Right lobe of liver (tissue), 6 donors: ENCODE measurements at places on chromosomes 2 and 18. TPM values are rescaled to one million over a fixed set of nuclear protein-coding genes. Genes with fewer than 3 reads are reported as not detected.
A peak's percentile ranks its signal among the peaks of the same experiment; 100 is the strongest.

DNA sequence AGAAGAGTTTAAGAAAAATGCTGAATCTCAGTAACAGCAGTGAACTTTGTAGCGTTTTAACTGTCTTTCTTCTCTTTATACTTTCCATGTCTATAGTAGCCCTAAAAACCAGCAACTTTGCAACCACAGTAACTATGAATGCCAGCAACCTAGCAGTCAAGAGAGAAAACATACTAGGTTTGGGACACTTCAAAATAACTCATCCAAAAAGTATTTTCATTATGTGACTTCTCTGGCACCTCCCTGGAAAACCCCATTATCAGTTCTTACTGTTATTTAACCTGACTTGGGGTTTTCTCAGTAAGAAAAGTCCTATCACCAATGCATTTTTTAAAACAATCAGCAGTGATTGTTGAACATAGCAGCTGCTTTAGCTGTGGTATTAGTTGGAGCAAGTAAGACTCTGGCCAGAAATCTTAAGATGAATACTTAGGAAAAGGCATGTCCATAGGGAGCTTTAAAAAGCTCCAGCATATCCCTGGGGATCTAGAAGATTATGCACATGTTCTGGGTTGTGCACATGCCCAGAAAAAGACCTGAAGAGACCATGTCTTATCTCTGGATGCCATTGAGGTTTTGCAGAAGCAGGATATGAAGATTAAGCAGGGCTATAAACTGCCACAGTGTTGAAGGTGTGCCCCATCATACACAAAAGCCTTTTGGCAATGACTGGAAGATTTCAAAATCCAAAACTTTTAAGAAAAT, 411.3 kb downstream of the CMPK2 start:
- no peak overlapping the region for H3K27ac ChIP-seq
- no peaks in the 10 kb centered on the region for H3K4me1 ChIP-seq
- H3K36me3 ChIP-seq, result no peaks in the 10 kb centered on the region
- H3K4me3 ChIP-seq, result no peak overlapping the region
- DNase-seq, result no peak

Gene IL18R1
- total RNA-seq, result 11.2 TPM

GRCh38 chr18:25434745-25435144, 82.8 kb upstream of the ZNF521 start:
- no peaks in the 10 kb centered on the region for H3K27me3 ChIP-seq
- H3K36me3 ChIP-seq, result no peaks in the 10 kb centered on the region
- no peak overlapping the region for H3K27ac ChIP-seq
- DNase-seq, result no peak
- no peak overlapping the region for H3K4me3 ChIP-seq

DNA sequence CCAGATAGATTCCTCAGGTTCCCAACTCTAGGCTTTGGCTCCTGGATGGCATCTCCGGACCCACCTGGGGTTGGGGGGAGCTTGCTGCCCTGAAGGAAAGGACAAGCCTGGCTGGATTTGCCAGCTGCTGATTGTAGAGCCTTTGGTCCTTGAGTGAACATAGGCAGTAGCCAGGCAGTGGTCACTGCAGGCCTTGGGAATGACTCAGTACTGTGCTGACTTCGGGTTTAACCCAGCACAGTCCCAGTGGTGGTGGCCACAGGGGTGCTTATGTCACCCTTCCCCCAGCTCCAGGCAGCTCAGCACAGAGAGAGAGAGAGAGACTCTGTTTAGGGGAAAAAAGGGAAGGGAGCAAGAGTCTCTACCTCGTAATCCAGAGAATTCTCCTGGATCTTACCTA, 27.7 kb upstream of the ACTR2 start:
- no peaks in the 10 kb centered on the region for H3K4me1 ChIP-seq
- H3K27me3 ChIP-seq, result no peaks in the 10 kb centered on the region
- no peak overlapping the region for H3K4me3 ChIP-seq
- no peak overlapping the region for H3K27ac ChIP-seq

DNA sequence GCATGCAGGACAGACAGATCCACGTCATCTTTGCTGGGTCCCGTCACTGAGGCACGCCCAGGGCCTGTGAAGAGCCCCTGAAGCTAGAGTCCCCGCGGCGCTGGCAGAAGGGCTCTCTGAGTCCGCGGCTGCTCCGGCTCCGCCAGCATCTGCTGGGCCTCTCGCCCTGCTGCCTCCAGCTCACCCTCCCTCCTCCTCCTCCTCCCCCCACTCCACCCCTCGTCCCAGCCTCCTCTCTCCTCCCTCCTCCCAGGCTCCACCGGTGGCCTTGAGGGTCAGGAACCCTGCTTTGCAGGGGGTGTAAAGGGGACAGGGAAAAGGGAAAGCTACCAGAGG, at the start of gene TNS1:
TNS1 (minus strand) TSS at position 151 of the 336 bp plus-strand sequence; CDS start at position 28, 123 bp downstream.
- no peaks in the 10 kb centered on the region for H3K36me3 ChIP-seq
- DNase-seq, result no peak
- no peaks in the 10 kb centered on the region for H3K4me1 ChIP-seq
- H3K27me3 ChIP-seq, result no peaks in the 10 kb centered on the region

DNA sequence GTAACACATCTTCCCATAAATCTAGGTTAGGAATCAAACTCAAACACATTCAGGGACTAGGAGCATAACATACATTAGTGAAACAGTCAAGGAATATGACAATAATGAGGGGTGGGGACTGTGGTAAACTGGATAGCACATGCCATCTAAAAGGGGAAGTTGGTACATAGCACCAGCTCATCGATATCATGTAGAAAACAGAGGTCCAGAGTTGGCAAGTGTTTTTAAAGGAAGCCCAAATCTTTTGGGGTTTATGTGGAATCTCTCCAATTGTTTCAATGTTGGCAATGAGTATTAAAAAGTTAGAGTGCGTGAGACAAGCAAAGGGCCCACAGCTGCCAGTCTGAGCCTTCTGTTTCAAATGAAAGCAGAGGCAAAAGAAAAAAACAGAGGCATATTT, 24.4 kb downstream of the KLF7 start:
- H3K36me3 ChIP-seq, result no peaks in the 10 kb centered on the region
- DNase-seq, result no peak
- H3K27me3 ChIP-seq, result no peaks in the 10 kb centered on the region
- no peak overlapping the region for H3K27ac ChIP-seq
- H3K4me3 ChIP-seq, result no peak overlapping the region
- peaks cover 23% of the 10 kb centered on the region for H3K4me1 ChIP-seq

DNA sequence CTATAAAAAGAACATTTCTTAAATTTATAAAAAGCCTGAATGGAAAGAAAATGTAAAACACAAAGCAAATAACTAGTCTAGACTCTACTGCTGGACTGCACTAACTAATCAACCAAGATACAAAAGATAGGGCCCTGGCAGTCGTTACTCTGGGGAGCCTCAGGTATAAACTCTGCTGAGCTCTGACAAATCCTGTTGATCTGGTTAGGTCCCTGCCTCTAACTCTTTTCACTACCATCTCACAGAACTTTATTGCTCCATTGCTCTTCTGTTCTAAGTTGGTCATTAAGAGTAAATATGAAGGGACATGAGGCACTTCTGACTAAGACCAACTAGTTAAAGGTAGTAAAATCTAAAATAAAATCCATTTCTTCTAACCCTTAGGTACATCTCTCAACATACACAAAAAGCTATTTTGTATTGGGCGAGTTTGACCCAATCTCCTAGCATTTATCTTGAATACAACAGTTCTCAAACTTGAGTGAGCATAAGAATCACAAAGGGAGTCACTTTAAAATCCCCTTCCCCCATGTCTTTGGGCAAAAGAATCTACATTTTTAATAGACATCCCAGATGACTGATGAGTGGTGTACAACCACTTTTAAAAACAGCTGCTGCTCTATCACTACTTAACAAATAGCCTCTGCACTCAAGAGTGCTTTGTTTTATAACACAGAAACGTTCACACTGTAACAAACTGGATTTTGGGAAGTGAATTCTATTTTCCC, 2.5 kb downstream of the CHN1 start:
- H3K27ac ChIP-seq, result no peak overlapping the region
- H3K27me3 ChIP-seq, result no peaks in the 10 kb centered on the region
- no peak overlapping the region for H3K4me3 ChIP-seq
- DNase-seq, result no peak

Gene SULT1C2
- total RNA-seq, result 2.0 TPM

GRCh38 chr2:98665677-98666076, 57.3 kb downstream of the UNC50 start:
- H3K4me1 ChIP-seq, result no peaks in the 10 kb centered on the region
- no peak for DNase-seq
- H3K4me3 ChIP-seq, result no peak overlapping the region
- no peaks in the 10 kb centered on the region for H3K36me3 ChIP-seq
- no peaks in the 10 kb centered on the region for H3K27me3 ChIP-seq

GRCh38 chr2:60413814-60414168, 139.7 kb downstream of the BCL11A start:
- DNase-seq, result no peak
- no peak overlapping the region for H3K4me3 ChIP-seq
- H3K36me3 ChIP-seq, result no peaks in the 10 kb centered on the region
- H3K27ac ChIP-seq, result no peak overlapping the region
- peaks cover 8% of the 10 kb centered on the region for H3K4me1 ChIP-seq

Gene ETAA1
- total RNA-seq, result 8.0 TPM

Gene IL1A
- not detected for total RNA-seq

DNA sequence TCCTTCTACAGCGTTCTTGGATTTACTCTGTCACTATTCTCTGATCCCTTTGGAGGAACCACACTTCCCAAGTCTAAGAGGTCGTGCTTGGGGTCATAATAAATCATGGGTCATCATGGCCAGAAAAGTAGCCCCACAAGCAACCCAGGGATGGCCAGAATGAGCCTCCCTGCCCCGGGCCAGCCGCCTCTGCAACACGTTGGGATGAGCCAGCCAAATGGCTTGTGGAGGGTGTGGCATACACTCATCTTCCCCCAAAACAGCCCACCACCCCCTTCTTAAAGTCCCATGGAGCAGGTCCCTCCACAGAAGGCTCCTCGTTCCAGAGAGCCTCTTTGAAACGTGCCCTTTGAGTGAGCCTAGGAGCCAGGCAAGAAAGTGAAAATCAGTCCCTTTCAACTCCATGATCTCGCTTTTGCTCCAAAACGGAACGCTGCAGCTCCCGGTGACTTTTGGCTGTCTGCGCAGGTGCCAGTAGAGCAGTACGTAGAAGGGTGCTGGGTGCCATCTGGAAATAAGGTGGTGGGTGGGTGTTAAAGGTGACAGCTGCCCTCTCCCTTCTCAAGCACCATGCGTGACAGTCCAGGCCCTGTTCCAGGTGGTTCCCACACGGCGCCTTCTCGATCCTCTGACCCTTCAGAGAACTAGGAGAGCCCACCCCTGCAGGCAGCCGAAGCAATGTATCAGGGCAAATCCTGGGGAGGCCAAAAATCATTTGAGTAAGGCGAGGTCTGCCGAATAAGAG, 48.5 kb upstream of the FOSL2 start:
- H3K4me3 ChIP-seq, result peak overlapping the region; percentile 23
- no peaks in the 10 kb centered on the region for H3K36me3 ChIP-seq
- H3K4me1 ChIP-seq, result peaks cover 54% of the 10 kb centered on the region
- no peaks in the 10 kb centered on the region for H3K27me3 ChIP-seq
- peak overlapping the region; percentile 70 for H3K27ac ChIP-seq

- H3K4me1 ChIP-seq, result no peaks in the 10 kb centered on the region
- no peaks in the 10 kb centered on the region for H3K27me3 ChIP-seq
- DNase-seq, result peak; percentile 48
- no peak overlapping the region for H3K27ac ChIP-seq
Measured at GRCh38 chr2:72138921-72139381, 8.7 kb downstream of the CYP26B1 start.

DNA sequence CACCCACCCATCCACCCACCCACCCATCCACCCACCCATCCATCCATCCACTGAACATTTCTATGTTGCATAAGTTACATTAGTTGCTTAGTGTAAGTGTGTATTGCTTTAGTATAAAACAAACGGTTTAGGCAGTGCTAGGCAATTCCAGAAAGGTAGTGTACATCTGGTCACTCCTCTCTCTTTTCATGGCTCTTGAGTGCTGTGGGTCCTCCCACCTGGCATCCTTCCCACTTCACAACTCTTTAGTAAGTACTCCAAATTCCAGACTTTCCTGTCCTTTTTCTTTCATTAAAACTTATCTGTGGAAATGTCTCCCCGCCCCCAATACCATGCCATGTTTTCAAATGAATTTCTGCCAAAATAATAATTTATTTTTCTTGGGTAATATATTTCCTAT, 122.5 kb downstream of the PLEKHM3 start:
- peaks cover 19% of the 10 kb centered on the region for H3K4me1 ChIP-seq
- no peak overlapping the region for H3K27ac ChIP-seq
- H3K36me3 ChIP-seq, result no peaks in the 10 kb centered on the region

DNA sequence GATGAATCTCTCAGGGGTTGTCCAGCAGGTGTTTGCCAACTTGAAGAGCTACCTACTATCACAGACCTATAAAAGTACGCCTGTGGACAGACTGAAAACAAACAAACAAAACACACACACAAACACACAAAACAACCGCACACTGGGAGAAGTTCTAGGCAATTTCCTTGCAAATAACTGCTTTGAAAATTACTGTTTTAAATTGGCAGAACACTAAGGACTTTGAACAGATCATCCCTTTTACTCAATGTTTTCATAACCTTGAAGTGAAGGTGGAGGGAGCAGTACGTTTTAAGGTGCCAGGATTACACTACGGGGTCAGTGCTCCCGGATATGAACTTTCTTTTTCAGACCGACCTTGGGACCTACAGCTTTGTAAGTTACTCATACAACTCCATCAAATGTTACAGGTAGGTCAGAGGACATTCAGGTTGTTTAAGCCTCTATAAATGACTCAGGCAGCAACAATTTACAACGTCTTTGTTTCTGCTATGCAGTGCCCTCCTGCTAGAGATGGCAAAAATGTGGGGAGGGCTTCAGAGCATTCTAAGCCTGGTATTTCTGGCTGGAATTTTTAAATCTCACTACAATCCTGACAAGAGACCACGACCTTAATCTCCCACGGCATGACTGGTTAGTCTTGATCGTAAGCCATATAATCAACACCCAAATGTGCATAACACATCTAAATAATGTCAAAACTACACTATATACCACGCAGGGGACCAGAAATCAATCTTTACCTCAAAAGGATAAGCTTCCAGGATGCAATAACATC, 1.4 kb upstream of the SLC20A1 start:
- peak; percentile 70 for DNase-seq
- H3K36me3 ChIP-seq, result no peaks in the 10 kb centered on the region
- H3K4me3 ChIP-seq, result peak overlapping the region; percentile 82
- H3K27me3 ChIP-seq, result no peaks in the 10 kb centered on the region
- H3K27ac ChIP-seq, result peak overlapping the region; percentile 95

Gene KRTCAP3
- total RNA-seq, result 6.0 TPM

GRCh38 chr2:77458216-77458615, 64.0 kb downstream of the LRRTM4 start:
- H3K4me1 ChIP-seq, result no peaks in the 10 kb centered on the region
- no peaks in the 10 kb centered on the region for H3K27me3 ChIP-seq
- H3K4me3 ChIP-seq, result no peak overlapping the region
- no peaks in the 10 kb centered on the region for H3K36me3 ChIP-seq
- no peak for DNase-seq
